Activated T-helper 1 cell treated with Interleukin-2 at 50 U/mL for 16 hours (primary cell): ENCODE measurements at places on chromosomes 13 and 19.

- DNase-seq, result no peak
These were observed 1.4 kb upstream of the YJEFN3 start for GRCh38 chr19:19527371-19527656.

DNA sequence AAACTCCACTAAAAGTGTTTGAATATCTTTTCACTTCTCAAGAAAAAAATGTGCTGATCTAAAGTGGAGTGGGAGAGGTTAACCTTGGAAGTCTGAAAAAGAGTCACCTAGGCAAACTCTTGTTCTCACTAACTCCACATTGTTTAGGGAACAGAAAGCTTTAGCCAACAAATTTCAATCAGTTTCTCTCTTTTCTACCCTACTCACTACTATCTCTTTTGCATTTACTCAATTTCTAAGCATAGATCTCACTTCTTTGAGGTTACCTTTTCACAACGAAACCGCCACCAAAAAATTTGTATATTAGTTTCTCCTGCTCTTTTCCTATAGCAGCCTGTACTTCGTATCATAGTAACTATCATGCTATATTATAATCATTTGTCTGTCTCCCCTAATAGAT, 6.3 kb downstream of the NHLRC3 start:
- no peak for DNase-seq

DNA sequence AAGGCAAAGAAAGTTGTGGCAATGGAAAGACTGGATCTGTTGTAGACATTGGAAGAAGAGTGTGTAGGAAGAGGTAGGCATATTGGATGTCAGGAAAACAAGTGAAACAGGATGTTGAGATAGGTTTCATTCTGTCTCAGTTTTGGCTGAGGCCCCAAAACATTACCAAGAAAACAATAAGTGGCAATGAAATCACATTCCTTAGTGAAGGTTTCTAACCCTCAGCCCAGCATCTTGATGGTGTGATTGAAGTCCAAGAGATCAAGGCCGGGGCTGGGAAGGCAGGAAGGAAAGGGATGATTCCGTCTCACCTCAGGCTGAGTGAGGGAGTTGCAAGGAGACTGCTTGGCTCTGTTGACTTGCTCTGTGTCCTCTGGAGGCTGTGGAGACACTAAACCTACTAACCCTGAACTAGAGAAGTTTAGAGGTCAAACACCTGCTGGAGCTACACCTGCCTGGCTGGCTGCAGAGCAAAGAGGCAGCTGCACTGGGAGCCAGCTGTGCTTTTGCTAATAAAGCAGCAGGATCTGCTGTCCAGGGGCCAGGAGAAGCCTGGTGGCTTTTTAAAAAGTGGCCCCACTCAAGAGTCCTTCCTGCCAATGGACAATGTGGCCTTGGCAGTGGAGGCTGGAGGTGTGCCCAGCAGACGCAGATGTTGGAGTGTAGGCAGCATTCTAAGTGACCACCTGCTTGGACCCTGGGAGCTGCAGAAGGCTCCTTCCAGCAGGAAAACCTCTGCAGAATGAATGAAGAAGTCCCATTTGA, 53.6 kb downstream of the DGKH start:
- no peak for DNase-seq

DNA sequence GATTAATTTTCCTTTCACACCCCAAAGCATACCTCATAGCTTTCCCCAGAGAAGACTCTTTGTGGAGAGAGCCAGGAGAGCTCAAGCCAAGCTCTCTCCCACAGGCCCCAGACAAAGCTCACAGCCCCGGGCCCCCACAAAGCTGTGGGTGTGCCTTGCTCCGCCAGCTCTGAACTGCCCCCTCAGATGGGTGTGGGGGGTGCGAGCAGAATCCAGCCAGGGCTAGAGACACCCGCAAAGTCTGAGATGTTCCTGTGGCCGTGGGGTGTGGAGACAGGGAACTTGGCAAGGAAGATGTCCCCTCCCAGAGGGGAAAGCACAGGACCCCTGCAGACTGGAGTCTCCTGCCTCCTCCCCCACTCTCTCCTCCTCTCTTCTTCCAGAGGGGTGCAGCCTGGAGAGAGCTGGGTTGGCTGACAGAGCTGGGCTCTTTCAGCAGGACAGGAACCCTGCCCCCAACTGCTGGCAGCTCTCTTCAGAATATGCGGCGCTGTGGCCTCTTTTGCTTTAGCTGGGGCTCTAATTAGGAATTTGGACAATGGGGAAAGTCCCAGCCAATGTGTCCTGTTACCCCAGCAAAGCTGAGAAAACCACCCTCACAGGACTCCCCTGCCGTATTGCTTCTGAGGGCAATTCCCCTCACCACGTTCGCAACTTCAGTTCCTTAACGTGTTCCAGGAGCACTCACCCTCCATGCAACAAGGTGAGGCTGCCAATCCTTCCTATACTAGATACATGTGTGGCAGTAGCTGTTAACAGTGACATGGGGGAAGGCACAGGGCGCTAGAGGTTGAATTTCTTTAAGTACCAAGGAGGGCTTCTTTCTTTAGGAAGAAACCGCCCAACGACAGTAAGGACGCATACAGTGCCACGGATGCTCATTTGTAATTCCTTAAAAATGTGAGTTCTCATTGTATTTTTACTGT, 170.0 kb downstream of the COL4A1 start:
- DNase-seq, result no peak

GRCh38 chr19:44820648-44821609, 12.0 kb downstream of the BCAM start:
- DNase-seq, result no peak

DNA sequence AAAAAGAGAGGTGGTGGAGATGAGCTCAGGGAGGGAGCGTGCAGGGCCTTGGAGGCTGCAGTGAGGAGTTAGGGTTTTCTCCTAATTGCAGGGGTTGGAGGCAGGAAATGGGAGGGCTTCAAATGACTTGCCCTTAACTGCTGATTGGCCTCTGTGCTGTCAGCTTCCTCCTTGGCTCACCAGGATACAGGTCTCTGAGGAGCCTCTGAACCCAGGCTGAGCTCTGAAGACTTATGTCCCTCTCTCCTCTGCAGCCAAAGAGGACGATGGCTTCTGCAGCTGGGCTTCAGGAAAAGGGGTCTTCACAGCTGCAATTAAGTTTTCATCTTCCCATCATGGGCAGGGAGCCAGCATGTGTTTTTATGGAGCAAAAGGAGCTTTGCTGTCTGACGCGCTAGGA, 6.7 kb upstream of the RANBP3 start:
- DNase-seq, result no peak
